ENCODE measurements at places on chromosomes 2 and 18.
A peak's percentile ranks its signal among the peaks of the same experiment; 100 is the strongest.

DNA sequence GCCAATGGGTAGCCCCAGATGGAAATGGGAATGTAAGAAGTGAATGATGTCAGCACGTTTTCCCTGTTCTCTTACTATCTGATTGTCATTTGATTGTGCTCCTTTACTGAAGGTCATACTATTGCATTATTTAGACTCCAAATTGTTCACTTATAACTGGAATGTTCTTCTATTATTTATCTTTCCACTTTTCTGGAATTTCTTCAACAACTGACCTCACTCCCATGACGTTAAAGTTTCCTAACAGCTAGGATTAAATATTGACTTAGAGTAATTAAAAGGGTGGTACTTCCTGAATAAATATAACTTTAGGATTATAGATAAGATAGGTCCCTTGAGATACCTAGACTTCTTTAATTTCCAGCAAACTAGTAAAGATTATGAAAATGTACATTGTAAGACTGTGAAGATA lies 10.9 kb upstream of the GULP1 start:
- DNase-seq: no peak

DNA sequence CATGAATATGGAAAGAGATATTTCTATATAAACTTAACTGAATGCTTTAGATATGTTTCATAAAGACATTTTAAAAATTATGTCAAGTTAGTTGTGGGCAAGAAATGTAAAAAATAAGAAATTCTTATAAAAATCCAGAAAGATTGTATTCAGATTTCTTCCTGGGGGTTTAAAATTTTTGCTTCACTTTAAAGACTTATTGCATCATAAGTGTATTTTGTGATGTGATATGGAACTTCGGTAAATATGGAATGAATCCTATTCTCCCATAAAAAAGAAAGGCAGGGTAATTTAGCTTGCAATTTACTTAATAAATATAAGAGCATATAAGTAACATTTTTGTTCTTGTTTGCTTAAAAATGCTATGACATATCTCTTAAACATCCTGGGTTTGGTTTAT lies 104.8 kb upstream of the CWC22 start:
- DNase-seq: no peak

GRCh38 chr2:231737761-231738160 lies 29.4 kb downstream of the PTMA start:
- DNase-seq: no peak

DNA sequence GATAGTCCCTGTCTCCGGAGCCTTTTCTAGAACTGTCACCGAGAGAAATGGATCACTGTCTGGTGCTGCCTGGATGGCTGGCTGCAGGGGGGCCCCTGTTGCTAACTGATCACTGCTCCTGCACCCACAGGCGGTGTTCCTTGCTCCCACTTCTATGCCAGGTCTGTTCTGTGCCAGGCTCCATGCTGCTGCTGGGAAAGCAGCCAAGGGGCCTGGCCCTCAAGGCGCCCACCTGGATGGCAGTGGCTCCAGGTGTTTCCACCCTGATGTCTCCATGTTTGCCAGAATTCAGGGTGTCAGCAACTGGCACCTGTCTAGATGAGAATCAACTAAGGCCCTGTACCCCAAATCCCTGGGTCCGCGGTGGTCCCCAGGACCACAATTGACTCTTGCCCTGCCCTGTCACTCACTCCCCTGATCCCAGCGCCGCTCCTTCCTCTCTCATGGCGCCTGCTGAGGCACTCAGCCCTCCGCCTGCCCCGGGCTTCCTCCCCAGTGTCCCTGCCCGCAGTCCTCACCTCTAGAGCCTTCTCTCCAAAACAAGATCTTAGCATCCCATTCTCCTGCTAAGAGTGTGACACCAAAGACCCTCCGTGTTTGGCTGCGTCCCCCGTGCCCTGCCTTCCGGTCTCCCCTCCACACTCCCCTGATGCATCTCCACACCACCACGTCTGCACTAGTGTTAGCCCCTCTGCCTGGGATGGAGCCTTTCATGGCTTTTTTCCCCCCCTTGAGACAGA lies 72.5 kb upstream of the OTOF start:
- DNase-seq: no peak

DNA sequence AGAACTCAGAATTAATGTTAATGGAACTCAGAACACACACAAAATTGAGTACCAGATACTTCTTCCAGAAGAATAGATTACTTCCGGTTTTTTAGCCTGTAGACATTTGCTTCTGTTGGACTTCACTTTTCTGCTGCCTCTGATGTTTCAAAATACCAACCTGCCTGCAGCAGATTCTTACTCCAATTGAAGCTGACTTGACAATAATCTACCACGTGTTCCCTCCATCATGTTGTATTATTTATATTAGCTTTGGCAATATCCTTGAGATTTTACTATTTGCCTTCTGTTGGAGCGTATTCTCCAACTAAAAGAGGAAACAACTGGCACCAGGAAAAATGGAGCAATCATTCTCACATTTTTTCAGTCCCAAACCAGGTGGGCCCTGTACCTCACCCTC lies 3.1 kb upstream of the GORASP2 start:
- DNase-seq: no peak

- DNase-seq: peak; percentile 22
Observed at GRCh38 chr2:219571311-219572236, at the start of gene OBSL1. Gene OBSL1, minus strand, starts transcription at chr2:219571539. Its CDS starts 307 bp downstream, at chr2:219571232.

GRCh38 chr2:70367722-70368323 lies 66.0 kb upstream of the FAM136A start:
- no peak for DNase-seq

DNA sequence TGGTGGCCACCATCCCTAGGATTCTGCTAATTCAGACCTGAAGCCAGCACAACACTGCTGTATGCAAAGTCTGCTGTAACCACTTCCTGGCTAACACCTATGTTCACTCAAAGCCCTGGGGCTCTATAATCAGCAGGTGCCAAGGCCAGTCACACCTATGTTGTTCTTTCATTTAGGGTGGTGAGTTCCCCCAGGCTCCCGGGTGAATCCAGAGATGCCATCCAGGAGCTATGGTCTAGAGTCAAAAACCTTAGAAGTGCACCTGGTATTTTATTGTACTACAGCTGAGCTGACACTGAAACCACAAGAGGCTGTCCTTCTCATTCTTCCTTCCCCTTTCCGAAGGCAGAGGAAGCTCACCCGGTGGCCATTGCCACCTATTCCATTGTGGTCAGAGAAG lies 46.2 kb upstream of the CCDC141 start:
- no peak for DNase-seq

GRCh38 chr2:24410976-24411375 lies 50.6 kb upstream of the ITSN2 start:
- DNase-seq: no peak

GRCh38 chr18:8279346-8279745 lies 329.9 kb upstream of the RAB12 start:
- DNase-seq: no peak

- DNase-seq: no peak
Observed at GRCh38 chr18:58565021-58565420, 63.9 kb downstream of the ALPK2 start.

- DNase-seq: no peak
Observed at GRCh38 chr2:39099310-39099869, 21.5 kb downstream of the SOS1 start.

DNA sequence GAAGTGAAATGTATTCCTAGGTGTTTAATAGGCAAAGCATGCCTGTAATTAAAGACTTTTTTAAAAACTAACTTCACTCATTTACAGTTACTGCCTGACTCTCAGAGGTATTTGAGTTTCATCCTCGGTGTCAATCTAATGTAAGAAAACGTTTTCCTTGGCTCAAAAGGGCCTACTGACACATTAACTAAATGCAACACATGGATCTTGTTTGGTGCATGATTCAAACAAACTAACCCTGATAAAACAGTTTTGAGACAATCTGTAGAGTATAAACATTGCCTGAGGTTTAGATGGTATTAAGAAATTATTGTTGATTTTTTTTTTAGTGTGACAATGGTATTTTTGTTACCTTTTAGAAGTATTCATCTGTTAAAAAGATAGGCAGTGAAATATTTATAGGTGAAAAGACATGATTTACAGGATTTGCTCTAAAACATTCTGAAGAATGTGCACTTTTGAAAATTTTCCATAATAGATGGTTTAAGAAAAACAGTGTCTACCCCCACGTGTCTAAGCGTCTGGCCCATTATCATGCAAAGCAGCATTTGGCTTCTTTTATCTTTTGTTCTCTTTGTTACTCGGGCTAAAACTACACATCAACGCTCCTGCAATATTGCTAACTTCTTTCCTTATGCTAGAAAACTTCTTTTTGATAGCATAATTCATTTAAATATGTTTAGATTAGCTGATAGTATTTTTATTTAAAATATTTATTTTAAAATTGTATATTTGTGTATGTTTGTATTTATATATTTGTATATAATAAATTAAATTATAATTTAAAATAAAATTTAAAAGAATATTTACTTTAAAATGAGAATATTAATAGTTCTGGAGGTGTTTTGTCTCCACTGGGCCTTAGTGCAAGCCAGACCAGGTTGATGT lies 160.2 kb upstream of the NDUFV2 start:
- DNase-seq: no peak

DNA sequence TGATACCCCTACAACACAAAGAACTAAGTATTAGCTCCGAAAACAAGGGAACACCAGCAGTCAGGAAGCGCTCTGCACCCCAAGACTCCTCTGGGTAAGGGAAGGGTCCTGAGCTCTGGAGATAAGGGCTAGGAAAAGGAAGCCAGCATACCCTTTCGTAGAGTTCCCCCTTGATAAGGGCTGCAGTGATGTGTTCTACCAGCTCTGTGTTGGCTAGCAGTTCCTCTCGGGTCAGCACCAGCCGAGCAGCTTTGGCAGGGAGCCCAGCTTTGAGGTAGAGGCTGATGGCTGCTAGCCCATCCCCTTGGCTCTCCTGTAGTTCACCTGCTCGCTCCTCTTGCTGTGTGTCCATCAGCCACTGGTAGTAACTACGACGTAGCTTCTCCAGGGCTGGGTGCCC lies 18.9 kb downstream of the KRTCAP3 start:
- DNase-seq: no peak

- DNase-seq: peak; percentile 55
Observed at GRCh38 chr18:11149441-11150270, at the start of gene PIEZO2. Gene PIEZO2, minus strand, starts transcription at chr18:11149569. Its CDS starts 981 bp downstream, at chr18:11148588.

GRCh38 chr2:29104688-29105087 lies 10.5 kb upstream of the CLIP4 start:
- DNase-seq: no peak

GRCh38 chr18:35522130-35522959 lies 24.6 kb upstream of the INO80C start:
- no peak for DNase-seq

- no peak for DNase-seq
Observed at GRCh38 chr18:58119819-58120218, 75.8 kb downstream of the NEDD4L start.

DNA sequence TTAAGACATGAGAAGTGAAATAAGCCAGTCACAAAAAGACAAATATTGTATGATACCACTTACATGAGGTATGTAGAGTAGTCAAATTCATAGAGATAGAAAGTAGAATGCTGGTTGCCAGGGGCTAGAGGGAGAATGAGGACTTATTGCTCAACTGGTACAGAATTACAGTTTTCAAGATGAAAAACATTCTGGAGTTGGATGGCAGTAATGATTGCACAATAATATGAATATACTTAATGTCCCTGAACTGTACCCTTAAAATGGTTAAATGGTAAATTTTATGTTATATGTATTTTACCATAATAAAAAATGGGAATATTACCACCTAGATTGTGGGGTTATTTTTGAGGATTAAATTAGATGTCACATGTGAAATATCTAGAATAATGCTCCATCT lies 341.2 kb downstream of the CLIP4 start:
- DNase-seq: no peak

GRCh38 chr2:70837980-70838925 lies 2.6 kb upstream of the CD207 start:
- no peak for DNase-seq

DNA sequence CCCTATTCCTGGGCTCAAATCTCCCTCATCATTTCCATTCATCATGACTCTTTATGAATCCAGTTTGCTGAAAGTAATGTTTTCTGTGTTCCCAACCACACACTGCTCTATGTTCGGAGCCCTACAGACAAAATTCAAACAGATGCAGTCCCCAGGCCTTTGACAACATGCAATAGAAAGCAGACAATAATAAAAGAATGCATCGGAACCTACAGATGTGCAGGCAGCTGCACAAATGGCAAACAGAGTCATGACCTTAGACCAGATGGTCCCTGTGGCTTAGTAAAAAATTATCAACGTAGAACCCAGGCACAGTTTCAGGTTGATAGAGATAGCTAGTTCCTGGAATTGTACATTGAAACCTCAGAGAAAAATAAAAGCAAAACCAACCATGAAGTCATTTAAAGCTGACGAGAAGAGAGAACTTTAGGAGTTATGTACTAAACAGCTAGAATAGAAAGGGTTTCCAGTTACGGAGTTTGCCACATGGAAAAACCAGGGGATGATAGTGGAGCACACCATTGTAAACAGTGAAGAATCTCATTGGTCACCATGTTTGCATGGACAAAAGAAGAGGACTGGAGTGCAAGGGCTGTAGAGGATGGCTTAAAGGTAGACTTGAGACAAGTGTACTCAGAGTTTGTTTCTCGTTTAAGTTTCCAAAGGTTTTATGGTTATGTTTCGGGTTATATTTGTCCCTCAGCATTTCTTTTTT lies 23.2 kb upstream of the ACVR1 start:
- DNase-seq: no peak

DNA sequence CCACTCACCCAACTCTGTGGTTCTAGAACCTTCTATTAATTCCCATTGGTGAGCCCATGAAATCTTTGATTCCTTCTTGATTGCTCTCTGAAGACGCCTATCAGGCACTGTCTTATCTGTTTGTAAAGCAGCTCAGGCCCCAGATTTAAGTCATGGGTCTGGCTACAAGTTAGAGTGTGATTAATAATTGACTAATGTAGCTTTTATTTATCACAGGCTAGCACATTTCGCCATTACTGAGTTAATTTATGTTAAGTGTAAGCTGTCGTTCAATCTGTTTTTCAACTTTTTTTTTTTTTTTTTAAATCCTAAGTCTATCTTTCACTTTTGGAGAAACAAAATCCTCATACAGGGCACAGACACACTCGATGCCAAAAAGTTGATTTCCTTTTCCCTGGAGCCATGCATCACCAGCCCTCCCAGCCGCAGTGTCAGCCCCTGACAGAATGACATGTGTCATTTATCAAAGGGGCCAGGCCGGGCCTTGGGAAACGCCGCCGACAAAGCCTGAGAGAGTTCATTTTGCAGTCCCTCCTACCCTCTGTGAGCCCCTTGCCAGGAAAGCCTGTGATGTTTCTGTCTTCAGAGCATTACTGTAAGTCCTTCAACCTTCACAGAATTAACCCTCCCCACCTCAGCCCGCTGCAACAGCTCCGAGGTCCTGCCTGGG lies 15.8 kb downstream of the TSHZ1 start:
- DNase-seq: no peak

GRCh38 chr2:10341193-10341592 lies 38.5 kb downstream of the HPCAL1 start:
- no peak for DNase-seq

DNA sequence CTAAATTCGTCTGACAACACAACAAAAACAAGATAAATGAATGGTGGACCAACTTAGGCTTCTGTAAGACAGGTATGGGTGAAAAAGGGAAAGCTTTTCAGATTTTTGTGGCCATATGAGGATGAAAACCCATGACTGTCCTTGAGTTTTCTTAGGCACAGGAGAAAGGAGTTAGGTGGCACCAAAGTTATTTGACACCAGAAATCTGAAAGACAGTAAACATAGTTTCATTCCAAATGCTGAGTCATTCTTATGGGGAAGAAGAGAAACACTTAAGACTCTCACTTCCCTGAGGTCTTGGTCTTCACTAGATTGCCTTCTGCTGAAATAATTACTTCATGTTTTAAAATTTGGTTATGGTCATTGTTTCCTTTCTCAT lies 5.2 kb upstream of the GPD2 start:
- no peak for DNase-seq
